CD8-positive, alpha-beta memory T cell (primary cell): ENCODE measurements at places on chromosomes 4 and X. TPM values are rescaled to one million over a fixed set of nuclear protein-coding genes. Genes with fewer than 3 reads are reported as not detected.

- no peaks in the 10 kb centered on the region for H3K36me3 ChIP-seq
- no peak overlapping the region for H3K4me3 ChIP-seq
- H3K27me3 ChIP-seq = no peaks in the 10 kb centered on the region
- no peaks in the 10 kb centered on the region for H3K4me1 ChIP-seq
Measured at GRCh38 chrX:104084534-104085277, 8.7 kb upstream of the TMSB15C start.

DNA sequence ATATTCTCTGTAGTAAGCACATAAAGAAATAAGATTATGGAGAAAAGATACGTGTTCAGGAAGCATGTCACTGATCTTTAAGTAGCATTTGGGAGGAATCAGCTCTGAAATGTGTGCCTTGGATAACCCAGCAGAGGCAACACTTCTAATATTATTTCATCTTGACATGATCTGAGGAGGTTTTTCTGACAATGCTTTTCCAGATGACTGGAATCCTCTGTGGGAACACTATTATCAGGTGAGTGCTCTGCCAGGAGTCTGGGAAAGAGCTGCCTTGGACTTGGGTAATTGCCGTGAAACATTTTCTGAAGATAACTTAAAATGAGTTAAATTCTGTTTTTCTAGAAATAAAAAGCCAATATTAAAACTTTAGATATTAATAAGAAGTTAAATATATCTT, 78.2 kb upstream of the QRFPR start:
- H3K27me3 ChIP-seq = no peaks in the 10 kb centered on the region
- H3K36me3 ChIP-seq = no peaks in the 10 kb centered on the region
- no peak overlapping the region for H3K27ac ChIP-seq

DNA sequence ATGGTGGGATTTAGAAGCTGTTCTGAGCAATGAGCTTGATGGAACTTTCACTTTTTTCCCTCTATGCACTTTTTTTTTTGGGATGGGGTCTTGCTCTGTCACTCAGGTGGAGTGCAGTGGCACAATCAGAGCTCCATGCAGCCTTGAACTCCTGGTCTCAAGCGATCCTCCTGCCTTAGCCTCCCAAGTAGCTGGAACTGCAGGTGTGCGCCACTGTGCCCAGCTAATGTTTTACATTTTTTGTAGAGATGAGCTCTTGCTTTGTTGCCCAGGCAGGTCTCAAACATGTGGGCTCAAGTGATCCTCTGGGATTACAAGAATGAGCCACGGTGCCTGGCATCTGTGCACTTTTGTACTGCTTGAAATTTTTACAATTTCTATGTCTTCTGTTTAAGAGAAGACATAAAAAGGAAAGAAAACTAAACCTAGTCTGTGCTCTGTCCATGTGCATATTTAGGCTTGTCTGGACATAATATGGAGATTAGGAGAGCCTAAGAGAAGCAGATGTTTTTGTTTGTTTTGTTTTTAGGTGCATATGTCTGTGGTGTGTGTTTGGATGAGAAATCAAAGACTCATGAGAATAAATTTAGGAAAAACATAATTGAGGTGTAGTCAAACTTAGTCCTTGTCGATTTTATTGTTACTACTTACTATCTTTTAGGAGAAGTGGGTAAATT, 16.5 kb downstream of the PDLIM5 start:
- no peak overlapping the region for H3K4me3 ChIP-seq
- H3K4me1 ChIP-seq = no peaks in the 10 kb centered on the region
- H3K27me3 ChIP-seq = no peaks in the 10 kb centered on the region
- DNase-seq = no peak
- H3K36me3 ChIP-seq = no peaks in the 10 kb centered on the region
- no peak overlapping the region for H3K27ac ChIP-seq

GRCh38 chr4:15702941-15703403, at the start of gene BST1:
Gene BST1, plus strand, starts transcription at chr4:15703065. Its CDS starts 80 bp downstream, at chr4:15703145.
- DNase-seq = peak; percentile 33
- no peaks in the 10 kb centered on the region for H3K4me1 ChIP-seq
- H3K27me3 ChIP-seq = no peaks in the 10 kb centered on the region
- no peak within 1 kb of the TSS for H3K27ac ChIP-seq

DNA sequence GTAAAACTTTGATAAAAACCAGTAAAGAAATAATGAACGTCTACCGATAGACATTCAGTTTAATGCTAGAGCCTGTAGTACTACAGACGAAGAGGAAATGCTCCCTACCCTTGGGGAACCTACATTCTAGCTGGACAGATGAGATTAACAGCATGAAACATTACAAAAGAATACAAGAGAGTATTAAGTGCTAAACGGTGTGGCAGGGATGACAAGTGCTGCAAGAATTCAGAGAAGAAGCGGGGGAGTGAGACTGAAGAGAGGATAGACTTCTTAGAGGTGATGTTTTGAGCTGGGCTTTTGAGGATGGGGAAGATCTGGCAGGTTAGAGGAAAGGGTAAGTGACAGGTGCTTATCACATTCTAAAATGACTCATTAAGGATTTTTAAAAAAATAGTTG, 52.6 kb upstream of the ESX1 start:
- no peak overlapping the region for H3K4me3 ChIP-seq
- H3K27me3 ChIP-seq = no peaks in the 10 kb centered on the region
- H3K27ac ChIP-seq = no peak overlapping the region
- no peaks in the 10 kb centered on the region for H3K36me3 ChIP-seq
- DNase-seq = no peak

GRCh38 chr4:84317513-84317912, 181.6 kb downstream of the NKX6-1 start:
- no peaks in the 10 kb centered on the region for H3K27me3 ChIP-seq
- no peak for DNase-seq
- no peak overlapping the region for H3K27ac ChIP-seq
- no peaks in the 10 kb centered on the region for H3K4me1 ChIP-seq

DNA sequence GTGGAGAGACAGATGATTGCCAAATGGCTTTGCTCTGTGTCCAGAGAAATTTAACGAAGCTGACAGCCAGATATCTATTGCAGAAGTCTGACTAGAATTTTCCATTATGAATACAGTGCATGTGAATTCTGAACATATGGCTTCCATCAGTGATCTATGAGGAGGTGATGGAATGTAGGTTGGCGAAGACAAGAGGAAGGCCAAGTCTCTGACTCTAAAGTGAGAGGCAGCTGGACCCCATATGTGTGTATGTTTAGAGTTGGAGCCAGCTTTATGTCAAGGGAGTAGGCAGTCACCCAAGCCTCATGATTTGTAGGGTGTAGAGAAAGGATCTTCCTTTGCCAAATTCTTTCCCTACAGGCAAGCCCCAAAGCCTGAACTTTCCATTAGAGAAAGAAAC, 76.2 kb upstream of the TEX13D start:
- H3K4me1 ChIP-seq = no peaks in the 10 kb centered on the region
- no peak overlapping the region for H3K27ac ChIP-seq
- H3K4me3 ChIP-seq = no peak overlapping the region
- DNase-seq = no peak
- no peaks in the 10 kb centered on the region for H3K36me3 ChIP-seq
- no peaks in the 10 kb centered on the region for H3K27me3 ChIP-seq

DNA sequence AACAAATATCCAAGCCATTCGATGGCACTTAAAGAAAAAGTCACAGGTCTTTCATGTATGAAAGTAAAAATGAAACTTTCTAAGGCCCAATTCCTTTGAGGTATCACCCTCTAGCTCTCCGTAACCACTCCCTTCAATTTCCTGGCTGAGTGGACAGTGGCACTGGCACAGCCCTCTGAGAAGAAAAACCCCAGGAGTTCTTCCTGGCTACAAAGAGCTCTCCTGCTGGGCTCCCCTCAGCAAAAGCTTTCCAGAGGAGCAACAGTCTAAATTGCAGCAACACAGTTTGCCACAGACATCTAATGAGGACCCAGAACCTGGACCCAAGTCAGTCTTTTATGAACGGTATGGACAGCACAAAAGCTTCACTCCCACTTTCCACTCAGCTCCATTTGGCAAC, 71.8 kb downstream of the FUNDC1 start:
- H3K4me1 ChIP-seq = no peaks in the 10 kb centered on the region
- H3K27ac ChIP-seq = no peak overlapping the region
- no peak overlapping the region for H3K4me3 ChIP-seq
- DNase-seq = no peak
- no peaks in the 10 kb centered on the region for H3K36me3 ChIP-seq
- no peaks in the 10 kb centered on the region for H3K27me3 ChIP-seq

- no peak overlapping the region for H3K27ac ChIP-seq
- H3K4me1 ChIP-seq = no peaks in the 10 kb centered on the region
- no peak overlapping the region for H3K4me3 ChIP-seq
- no peaks in the 10 kb centered on the region for H3K36me3 ChIP-seq
- DNase-seq = no peak
Measured at GRCh38 chr4:1369479-1370079, 22.6 kb downstream of the UVSSA start.

- H3K4me1 ChIP-seq = no peaks in the 10 kb centered on the region
- DNase-seq = no peak
- H3K36me3 ChIP-seq = no peaks in the 10 kb centered on the region
- no peak overlapping the region for H3K27ac ChIP-seq
Measured at GRCh38 chrX:66200855-66201795, 37.1 kb downstream of the HEPH start.

DNA sequence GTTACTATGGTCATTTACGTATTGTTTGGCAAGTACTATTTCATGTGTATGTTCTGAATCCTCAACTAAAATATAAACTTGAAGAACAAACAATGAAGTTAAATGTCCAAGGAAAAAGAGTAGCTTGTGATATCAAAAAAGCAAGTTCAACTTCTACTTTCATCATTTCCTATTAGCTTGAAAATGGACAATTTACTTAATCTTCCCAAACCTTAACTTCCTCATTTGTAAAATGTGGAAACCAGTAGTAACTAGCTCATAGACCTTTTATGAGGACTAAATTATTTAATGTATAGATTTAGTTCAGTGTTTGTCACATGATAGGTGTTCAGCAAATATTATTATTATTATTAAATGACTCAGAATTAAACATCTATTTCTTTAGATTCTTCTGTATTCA, 276.8 kb upstream of the TET2 start:
- H3K27ac ChIP-seq = no peak overlapping the region
- no peaks in the 10 kb centered on the region for H3K36me3 ChIP-seq
- H3K4me3 ChIP-seq = no peak overlapping the region
- no peak for DNase-seq
- H3K4me1 ChIP-seq = no peaks in the 10 kb centered on the region

DNA sequence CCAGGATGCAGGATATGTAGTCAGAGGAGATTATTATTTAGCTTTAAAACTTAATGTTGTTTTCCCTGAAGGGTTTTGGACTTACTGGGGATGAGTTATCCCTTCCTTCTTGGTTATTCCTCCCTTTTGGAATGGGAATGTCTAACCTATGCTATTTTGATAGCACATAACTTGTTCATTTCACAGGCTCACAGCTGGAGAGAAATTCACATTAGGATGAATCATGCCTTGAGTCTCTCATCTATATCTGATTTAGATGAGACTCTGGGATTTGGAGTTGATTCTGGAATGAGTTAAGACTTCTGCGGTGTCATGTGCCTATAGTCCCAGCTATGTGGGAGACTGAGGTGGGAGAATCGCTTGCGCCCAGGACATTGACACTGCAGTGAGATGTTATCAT, 81.1 kb downstream of the ATP11C start:
- no peak for DNase-seq
- H3K27ac ChIP-seq = no peak overlapping the region
- no peak overlapping the region for H3K4me3 ChIP-seq
- no peaks in the 10 kb centered on the region for H3K4me1 ChIP-seq
- H3K27me3 ChIP-seq = no peaks in the 10 kb centered on the region

SMIM10 gene
- 1.3 TPM for total RNA-seq

CCKAR gene
- not detected for total RNA-seq

DMP1 gene
- not detected for total RNA-seq
